MM.1S (cell line): ENCODE measurements at places on chromosomes 7 and 10.

GRCh38 chr10:29816801-29817558 is 182.2 kb upstream of the SVIL start:
- no peaks in the 10 kb centered on the region for H3K36me3 ChIP-seq
- no peaks in the 10 kb centered on the region for H3K4me1 ChIP-seq

DNA sequence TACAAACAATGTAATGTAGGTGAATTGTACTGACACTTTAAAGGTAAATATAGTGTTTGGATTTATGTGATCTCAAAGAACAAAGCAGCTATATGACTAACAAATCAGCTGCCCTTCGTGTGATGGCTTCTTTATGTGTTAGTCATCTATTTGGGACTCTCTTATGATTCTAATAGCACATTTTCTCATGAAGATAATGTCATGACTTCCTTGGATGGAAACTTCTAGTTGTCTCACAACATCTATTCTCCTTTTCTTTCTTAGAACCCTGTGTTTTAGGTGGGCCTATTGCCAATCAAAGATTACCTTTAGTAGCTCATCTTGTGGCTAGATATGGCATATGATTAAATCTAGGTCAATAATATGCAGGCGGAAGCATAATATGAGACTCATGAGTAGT is 45.0 kb downstream of the TMEM106B start:
- H3K4me1 ChIP-seq, result peaks cover 5% of the 10 kb centered on the region; the same call in 1 of the 2 replicates
- DNase-seq, result no peak
- H3K36me3 ChIP-seq, result no peaks in the 10 kb centered on the region
- H3K4me3 ChIP-seq, result no peak overlapping the region
- no peaks in the 10 kb centered on the region for H3K27me3 ChIP-seq
- no peak overlapping the region for H3K27ac ChIP-seq

DNA sequence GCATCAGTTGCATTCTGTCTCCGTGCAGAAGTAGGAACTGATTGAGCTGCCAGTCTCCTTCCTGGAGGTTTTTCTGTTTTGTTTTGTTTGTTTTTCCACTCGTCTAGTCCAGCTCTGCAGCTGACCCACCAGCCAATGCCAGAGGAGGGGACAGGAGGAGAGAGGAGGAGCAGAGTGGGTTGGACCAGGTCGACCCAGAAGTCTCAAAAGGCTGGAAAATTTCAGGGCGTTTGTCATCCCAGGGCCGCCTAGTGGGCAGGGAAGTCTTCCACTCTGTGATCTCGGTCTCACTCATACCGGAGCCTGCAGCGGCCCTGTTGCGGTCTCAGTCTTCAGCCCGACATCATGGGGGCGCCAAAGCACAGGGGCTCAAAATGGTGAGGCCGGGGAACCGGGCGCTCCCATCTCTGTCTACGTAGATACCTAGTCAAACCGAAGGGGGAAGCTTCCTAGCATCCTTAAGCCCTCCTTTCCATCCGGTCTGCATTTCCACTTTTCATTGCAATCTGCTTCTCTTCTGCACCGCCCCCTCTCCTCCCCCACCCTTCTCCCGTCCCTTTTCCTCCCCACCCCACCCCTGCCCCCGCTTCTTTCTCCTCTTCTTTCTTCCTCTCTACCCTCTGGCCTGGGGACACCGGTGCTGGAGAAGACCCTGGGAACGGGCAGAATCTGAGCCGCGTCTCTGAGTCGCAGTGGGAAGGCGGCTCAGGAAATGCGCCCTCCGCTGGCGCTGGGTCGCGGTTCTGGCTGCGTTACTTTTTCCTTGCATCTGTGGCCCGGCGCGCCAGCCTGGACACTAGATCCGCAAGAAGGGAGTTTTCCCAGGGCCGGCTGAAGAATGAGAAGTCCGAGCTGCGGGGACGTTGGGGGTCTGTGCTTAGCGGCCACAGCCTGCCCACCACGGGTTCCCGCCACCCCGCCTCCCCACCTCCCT is 16.2 kb upstream of the PAX2 start:
- no peaks in the 10 kb centered on the region for H3K36me3 ChIP-seq
- H3K27me3 ChIP-seq, result peaks cover 94% of the 10 kb centered on the region
- H3K4me1 ChIP-seq, result peaks cover 10% of the 10 kb centered on the region; the same call in 1 of the 2 replicates
- no peak for DNase-seq

GRCh38 chr7:46315891-46316290 is 394.8 kb upstream of the IGFBP3 start:
- H3K27me3 ChIP-seq, result no peaks in the 10 kb centered on the region
- no peaks in the 10 kb centered on the region for H3K4me1 ChIP-seq
- H3K4me3 ChIP-seq, result no peak overlapping the region
- H3K27ac ChIP-seq, result no peak overlapping the region
- no peaks in the 10 kb centered on the region for H3K36me3 ChIP-seq

DNA sequence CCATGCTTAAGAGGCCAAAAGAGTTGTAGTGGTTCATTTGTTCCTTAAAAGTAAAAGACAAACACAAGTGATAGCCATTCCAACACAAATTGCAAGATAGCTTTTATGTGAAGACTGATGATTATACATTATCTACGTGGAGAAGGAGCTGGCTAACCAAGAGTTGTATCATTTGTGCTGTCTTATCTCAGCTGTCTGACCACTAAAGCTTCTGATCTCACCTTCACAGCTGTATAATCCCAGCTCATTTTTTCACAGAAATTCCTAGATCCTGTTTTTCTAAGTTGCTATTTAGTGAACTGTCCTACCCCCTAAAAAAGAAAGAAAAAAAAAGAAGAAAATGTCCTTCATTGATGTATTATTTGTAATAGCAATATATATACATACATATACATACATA is 9.8 kb downstream of the USP6NL start:
- H3K4me1 ChIP-seq, result peaks cover 12% of the 10 kb centered on the region
- DNase-seq, result no peak
- peaks cover 8% of the 10 kb centered on the region for H3K27me3 ChIP-seq
- H3K27ac ChIP-seq, result no peak overlapping the region
- no peaks in the 10 kb centered on the region for H3K36me3 ChIP-seq

DNA sequence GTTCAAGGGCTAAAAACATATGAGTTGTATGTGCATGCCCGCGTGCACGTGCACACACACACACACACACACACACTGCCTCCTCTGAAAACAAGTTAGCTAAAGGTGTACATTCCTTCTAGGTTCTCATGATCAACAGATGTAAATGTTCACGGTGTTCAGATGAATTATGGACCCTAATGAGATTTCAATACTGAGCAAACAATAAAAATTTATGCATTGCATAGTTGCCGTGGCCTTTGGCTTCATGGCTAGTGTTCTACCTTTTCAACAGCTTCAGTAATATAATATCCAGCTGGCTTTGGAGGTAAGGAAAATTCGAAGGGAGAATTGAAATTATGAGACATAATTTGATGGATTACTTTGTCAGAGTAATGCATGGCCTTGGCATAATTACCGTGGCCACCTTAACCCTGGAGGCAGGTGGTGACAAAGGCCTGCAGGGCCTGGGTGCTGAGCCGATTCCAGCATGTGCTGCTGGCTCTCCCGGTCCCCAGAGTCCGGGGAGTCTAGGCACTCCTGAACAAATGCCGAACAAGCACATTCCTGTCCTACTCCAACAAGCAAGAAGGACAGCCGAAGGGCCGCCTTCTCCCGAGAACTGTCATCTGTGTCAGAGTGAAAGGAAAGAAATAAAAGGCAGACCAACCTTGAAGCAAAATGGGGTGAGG is 166.6 kb upstream of the TCF7L2 start:
- DNase-seq, result no peak
- no peaks in the 10 kb centered on the region for H3K4me1 ChIP-seq

DNA sequence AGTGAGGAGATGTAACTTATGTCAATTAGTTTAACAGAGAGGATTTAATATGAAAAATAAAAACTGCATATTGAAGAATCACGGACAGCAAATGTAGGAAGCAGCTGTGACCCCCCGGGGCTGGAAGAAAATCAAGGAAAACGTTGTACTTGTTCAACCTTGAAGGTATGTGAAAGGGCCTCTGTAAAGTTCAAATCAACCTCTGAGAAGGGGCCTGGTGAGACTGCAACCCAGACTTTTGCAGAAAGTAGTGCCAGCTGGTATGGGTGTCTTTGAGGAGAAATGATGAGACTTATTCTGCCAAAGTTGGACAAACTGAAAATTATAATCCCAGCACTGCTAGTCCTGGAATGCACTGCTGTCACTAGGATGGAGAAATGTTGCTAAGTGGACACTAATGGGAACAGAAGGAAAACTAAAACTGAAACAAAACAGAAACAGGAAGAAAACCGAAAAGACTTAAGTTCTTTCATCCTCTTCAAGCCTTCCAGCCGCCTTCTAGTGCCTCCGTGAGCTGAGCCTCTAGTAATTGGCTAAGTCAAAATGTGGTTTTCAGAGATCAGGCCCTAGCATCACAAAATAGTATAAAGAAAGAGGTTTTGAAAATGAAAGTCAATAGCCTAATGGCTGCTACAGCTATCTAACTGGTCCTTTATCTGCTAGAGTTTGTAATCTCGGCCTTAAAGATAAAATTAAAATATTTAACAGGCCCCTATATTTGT is 253.7 kb upstream of the SORCS1 start:
- H3K4me1 ChIP-seq, result no peaks in the 10 kb centered on the region
- no peak overlapping the region; the same call in 1 of the 2 replicates for H3K4me3 ChIP-seq
- DNase-seq, result peak; percentile 74
- H3K27me3 ChIP-seq, result no peaks in the 10 kb centered on the region
- H3K27ac ChIP-seq, result peak overlapping the region; percentile 19; the same call in 1 of the 2 replicates

GRCh38 chr10:73771722-73772280 is 10.0 kb upstream of the CHCHD1 start:
- H3K4me1 ChIP-seq, result peaks cover 13% of the 10 kb centered on the region
- DNase-seq, result peak; percentile 76
- H3K4me3 ChIP-seq, result peak overlapping the region; percentile 88
- no peaks in the 10 kb centered on the region for H3K36me3 ChIP-seq

- H3K4me1 ChIP-seq, result peaks cover 3% of the 10 kb centered on the region; the same call in 1 of the 2 replicates
- H3K36me3 ChIP-seq, result no peaks in the 10 kb centered on the region
- H3K27me3 ChIP-seq, result no peaks in the 10 kb centered on the region
- peak overlapping the region; percentile 12; the same call in 1 of the 2 replicates for H3K27ac ChIP-seq
- no peak overlapping the region for H3K4me3 ChIP-seq
These were observed 61.5 kb downstream of the CHN2 start for GRCh38 chr7:29255906-29256692.

DNA sequence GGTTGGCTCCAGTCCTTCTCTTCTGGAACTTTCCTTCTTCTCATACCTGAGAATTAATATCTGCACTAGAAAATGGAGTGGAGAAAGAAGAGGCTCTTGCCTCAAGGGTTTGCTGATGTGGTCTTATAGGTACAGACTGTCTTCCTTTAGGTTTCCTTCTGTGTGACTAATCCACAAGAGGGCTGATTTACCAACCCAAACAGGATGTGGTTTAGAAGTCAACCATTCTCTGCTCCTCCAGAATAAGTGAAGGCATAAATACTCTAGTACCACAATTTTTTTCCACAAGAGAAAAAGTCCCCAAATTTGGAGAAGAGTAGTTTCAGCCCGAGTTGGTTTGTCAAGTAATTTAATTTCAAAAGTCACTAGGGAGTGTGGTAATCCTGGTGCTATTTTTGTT is 85.8 kb downstream of the NRP1 start:
- H3K27ac ChIP-seq, result no peak overlapping the region
- peak; percentile 79 for DNase-seq
- H3K4me3 ChIP-seq, result no peak overlapping the region

DNA sequence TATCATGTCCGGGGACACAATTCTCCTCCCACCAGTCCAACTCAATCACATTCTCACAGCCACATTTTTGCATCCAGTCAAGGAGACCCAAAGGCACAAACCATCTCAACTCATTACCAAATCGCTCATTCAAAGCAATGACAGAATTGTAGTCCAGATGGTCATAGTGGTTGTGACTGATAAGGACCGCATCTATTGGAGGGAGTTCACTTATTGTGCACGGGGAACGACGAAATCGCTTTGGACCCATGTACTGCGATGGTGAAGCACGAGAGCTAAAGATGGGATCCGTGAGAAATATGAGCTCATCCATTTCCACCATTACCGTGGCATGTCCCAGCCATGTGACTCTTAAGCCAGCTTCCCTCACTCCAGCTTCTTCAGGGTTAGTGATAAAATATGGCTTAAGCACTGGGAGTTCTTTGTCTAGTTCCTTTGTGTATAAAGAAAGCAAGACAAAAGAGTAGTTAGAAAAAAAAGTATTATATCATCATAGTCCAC is 29.1 kb downstream of the NAPEPLD start:
- no peaks in the 10 kb centered on the region for H3K4me1 ChIP-seq
- H3K27ac ChIP-seq, result no peak overlapping the region
- no peaks in the 10 kb centered on the region for H3K36me3 ChIP-seq
- DNase-seq, result no peak
- H3K4me3 ChIP-seq, result no peak overlapping the region
- H3K27me3 ChIP-seq, result no peaks in the 10 kb centered on the region

GRCh38 chr7:117012284-117012683 is 59.0 kb downstream of the ST7 start:
- H3K27ac ChIP-seq, result no peak overlapping the region
- peaks cover 40% of the 10 kb centered on the region for H3K4me1 ChIP-seq
- H3K4me3 ChIP-seq, result no peak overlapping the region
- no peaks in the 10 kb centered on the region for H3K36me3 ChIP-seq
- DNase-seq, result no peak

DNA sequence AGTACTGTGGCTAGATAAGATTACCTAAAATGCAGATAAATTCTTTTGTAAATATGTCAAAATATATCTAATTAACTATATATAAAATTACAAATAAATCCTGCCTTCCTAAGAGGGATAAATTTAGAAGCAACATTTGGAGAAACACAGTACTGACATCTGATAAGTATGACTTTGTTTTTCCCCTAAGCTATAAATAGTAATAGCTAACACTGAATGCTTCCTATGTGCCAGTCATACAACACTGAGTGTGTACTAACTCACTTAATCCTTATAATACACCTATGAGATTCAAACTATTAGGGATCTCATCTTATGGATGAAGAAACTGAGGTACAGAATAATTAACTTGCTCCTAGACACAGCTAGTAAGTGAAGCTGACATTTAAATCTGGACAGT is 733.4 kb downstream of the MAGI2 start:
- DNase-seq, result no peak
- H3K27ac ChIP-seq, result no peak overlapping the region
- no peaks in the 10 kb centered on the region for H3K4me1 ChIP-seq
- H3K27me3 ChIP-seq, result no peaks in the 10 kb centered on the region
- no peak overlapping the region for H3K4me3 ChIP-seq

- no peaks in the 10 kb centered on the region for H3K36me3 ChIP-seq
- H3K27me3 ChIP-seq, result no peaks in the 10 kb centered on the region
- no peak overlapping the region for H3K27ac ChIP-seq
- no peak overlapping the region for H3K4me3 ChIP-seq
- DNase-seq, result no peak
These were observed 972.0 kb upstream of the CELF2 start for GRCh38 chr10:10045765-10046028.

GRCh38 chr10:101828766-101829551 is 10.7 kb upstream of the OGA start:
- peaks cover 9% of the 10 kb centered on the region; the same call in 1 of the 2 replicates for H3K4me1 ChIP-seq
- H3K27me3 ChIP-seq, result no peaks in the 10 kb centered on the region
- H3K27ac ChIP-seq, result no peak overlapping the region

- H3K36me3 ChIP-seq, result no peaks in the 10 kb centered on the region
- DNase-seq, result no peak
- H3K27me3 ChIP-seq, result peaks cover 12% of the 10 kb centered on the region; the same call in 1 of the 2 replicates
- H3K4me3 ChIP-seq, result no peak overlapping the region
- no peak overlapping the region for H3K27ac ChIP-seq
These were observed 15.4 kb downstream of the PTPRN2 start for GRCh38 chr7:158572000-158572828.

- no peaks in the 10 kb centered on the region for H3K27me3 ChIP-seq
- no peaks in the 10 kb centered on the region for H3K36me3 ChIP-seq
- no peak for DNase-seq
- no peak overlapping the region for H3K4me3 ChIP-seq
- no peaks in the 10 kb centered on the region for H3K4me1 ChIP-seq
These were observed 346.5 kb upstream of the CACNA2D1 start for GRCh38 chr7:82789883-82790609.

GRCh38 chr10:78333362-78334143 is 299.9 kb downstream of the RPS24 start:
- H3K4me3 ChIP-seq, result no peak overlapping the region
- DNase-seq, result no peak
- no peaks in the 10 kb centered on the region for H3K27me3 ChIP-seq
- no peak overlapping the region for H3K27ac ChIP-seq
